ENCODE measurements at places on chromosomes 3 and 15. TPM values are rescaled to one million over a fixed set of nuclear protein-coding genes. Genes with fewer than 3 reads are reported as not detected.

AQP9 gene
- not detected for total RNA-seq

TMEM207 gene
- not detected for total RNA-seq

GOLGA6D gene
- total RNA-seq: not detected

CHST13 gene
- not detected for total RNA-seq

DUOXA2 gene
- total RNA-seq: not detected

ZNF710 gene
- total RNA-seq: 23.2 TPM

CHRNA3 gene
- 1.2 TPM for total RNA-seq

CNTN4 gene
- total RNA-seq: 31.1 TPM

DNA sequence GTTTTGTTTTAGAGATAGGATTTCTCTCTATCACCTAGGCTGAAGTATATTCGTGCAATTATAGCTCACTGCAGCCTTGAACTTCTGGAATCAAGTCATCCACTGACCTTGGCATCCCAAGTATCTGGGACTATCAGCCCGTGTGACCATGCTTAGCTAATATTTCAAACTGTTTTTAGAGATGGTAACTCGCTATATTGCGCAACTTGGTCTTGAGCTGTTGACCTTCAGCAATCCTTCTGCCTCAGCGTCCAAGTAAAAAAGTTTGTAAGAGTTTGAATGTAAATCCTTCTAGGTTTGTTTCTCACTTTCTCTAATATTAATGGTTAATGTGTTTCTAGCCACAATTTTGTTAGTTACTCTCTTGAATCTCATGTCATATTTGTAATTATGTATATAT, 1243.5 kb upstream of the CADM2 start:
- no peaks in the 10 kb centered on the region for H3K36me3 ChIP-seq
- no peaks in the 10 kb centered on the region for H3K27me3 ChIP-seq
- DNase-seq: no peak
- no peaks in the 10 kb centered on the region for H3K4me1 ChIP-seq
- H3K4me3 ChIP-seq: no peak overlapping the region

- H3K27me3 ChIP-seq: no peaks in the 10 kb centered on the region
- DNase-seq: no peak
- no peaks in the 10 kb centered on the region for H3K4me1 ChIP-seq
- H3K27ac ChIP-seq: no peak overlapping the region
These were observed 389.7 kb upstream of the MDFIC2 start for GRCh38 chr3:70702132-70702531.

DNA sequence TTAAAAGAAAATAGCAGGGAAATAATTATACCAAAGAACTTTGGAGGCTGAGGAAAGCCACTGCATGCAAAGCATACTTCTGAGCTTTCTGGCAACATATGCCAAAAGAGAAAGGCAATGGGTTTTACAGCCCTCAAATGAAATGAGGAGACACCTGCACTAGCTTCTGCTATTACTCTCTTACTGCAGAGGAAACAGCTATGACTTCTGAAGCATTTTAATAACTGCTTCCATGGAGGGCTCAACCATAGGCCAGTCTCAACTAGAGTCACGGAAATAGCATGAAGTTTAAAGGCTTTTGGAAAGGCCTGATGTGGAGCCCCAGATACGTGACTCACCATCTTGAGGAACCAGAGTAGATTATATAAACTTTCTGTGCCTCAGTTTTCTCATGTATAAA, 114.8 kb downstream of the OXNAD1 start:
- H3K27me3 ChIP-seq: no peaks in the 10 kb centered on the region
- DNase-seq: no peak
- H3K4me3 ChIP-seq: no peak overlapping the region
- H3K4me1 ChIP-seq: no peaks in the 10 kb centered on the region
- H3K27ac ChIP-seq: no peak overlapping the region

DNA sequence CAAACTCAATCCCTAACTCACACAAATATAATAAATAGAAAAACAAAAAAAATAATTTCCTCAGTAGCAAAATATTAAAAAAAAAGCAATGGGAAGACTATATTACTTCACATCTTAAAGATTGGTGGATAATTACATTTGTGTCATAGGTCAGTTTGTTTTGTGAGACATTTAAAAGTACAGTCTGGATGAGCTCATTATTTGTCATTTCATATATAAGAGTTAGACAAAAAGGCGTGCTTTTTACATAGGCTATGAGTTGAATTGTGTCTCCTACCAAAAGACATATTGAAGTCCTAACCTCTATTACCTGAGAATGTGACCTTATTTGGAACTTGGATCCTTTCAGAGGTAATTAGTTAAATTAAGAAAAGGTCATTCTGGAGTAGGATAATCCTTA, 710.1 kb upstream of the CBLB start:
- no peak overlapping the region for H3K27ac ChIP-seq
- no peak for DNase-seq
- H3K27me3 ChIP-seq: no peaks in the 10 kb centered on the region
- no peak overlapping the region for H3K4me3 ChIP-seq
- H3K4me1 ChIP-seq: no peaks in the 10 kb centered on the region

DNA sequence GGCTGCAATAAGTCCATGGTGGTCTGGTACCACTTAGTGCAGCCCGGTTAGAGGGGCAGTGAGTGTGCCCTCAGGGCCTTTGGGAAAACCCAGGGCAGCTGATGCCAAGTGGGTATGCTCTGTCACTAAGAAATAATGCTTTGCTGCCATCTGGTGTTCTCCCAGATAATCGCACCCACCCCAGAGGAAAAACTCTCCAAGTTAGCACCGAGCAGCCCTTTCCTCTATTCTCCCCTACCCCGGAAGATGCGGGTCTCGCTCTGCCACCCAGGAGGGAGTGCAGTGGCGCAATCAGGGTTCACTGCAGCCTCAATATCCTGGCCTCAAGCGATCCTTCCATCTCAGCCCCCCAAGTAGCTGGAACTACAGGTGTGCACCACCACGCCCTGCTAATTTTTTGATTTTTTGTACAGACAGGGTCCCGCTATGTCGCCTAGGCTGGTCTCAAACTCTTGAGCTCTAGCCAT, 21.3 kb upstream of the DAPK2 start:
- H3K36me3 ChIP-seq: no peaks in the 10 kb centered on the region
- DNase-seq: peak; percentile 87
- H3K4me1 ChIP-seq: no peaks in the 10 kb centered on the region
- H3K4me3 ChIP-seq: no peak overlapping the region
- no peak overlapping the region for H3K27ac ChIP-seq
- no peaks in the 10 kb centered on the region for H3K27me3 ChIP-seq

DNA sequence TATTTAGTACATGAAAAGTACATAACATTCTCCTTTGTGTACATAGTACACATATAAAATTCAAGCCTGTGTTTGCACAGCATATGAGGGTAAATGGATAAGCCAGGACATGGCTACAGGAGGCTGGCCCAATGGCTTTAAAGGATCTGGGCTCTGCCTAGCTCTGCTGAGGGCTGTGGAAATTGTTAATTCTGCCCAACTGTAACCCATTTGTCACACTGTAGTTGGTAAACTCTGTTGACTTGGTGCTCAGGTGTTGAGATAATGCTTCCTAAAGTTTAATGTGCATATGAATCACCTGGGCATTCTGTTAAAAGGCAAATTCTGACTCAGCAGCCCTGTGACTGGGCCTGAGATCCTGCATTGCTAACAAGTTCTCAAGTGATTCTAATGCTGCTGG, 196.5 kb upstream of the ZPLD1 start:
- no peaks in the 10 kb centered on the region for H3K36me3 ChIP-seq
- no peaks in the 10 kb centered on the region for H3K27me3 ChIP-seq
- no peak for DNase-seq
- H3K27ac ChIP-seq: no peak overlapping the region
- H3K4me3 ChIP-seq: no peak overlapping the region

GRCh38 chr3:190863119-190863465, 598 bp upstream of the GMNC start:
- no peak overlapping the region for H3K27ac ChIP-seq
- no peaks in the 10 kb centered on the region for H3K36me3 ChIP-seq
- no peak for DNase-seq
- H3K4me1 ChIP-seq: no peaks in the 10 kb centered on the region

- DNase-seq: no peak
- H3K36me3 ChIP-seq: no peaks in the 10 kb centered on the region
- H3K27ac ChIP-seq: no peak overlapping the region
- no peaks in the 10 kb centered on the region for H3K4me1 ChIP-seq
- H3K27me3 ChIP-seq: no peaks in the 10 kb centered on the region
These were observed 6.2 kb downstream of the CORO2B start for GRCh38 chr15:68584756-68585573.
